ENCODE measurements at places on chromosomes 16 and 17.

GRCh38 chr16:1458977-1459341 is 14.6 kb upstream of the CCDC154 start:
- no peak for DNase-seq

DNA sequence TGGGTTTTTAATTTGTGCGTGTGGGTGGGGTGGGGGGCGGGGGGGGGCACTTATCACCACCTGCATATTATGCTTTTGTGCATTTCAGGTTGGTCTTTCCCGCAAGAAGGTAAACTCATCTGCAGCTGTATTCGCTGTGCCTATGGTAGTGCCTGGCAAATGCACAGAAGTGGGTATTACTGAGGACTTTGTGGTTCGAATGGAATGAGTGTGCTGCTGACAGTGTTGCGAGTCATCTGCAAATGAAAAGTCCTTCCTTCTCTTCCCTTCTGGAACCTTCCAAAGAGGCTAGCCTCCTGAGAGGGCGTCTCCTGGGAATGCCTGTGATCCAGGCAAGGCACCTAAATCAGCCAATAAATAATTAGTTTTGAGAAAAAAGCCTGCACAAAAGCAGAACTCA is 532.9 kb downstream of the MAF start:
- no peak for DNase-seq

DNA sequence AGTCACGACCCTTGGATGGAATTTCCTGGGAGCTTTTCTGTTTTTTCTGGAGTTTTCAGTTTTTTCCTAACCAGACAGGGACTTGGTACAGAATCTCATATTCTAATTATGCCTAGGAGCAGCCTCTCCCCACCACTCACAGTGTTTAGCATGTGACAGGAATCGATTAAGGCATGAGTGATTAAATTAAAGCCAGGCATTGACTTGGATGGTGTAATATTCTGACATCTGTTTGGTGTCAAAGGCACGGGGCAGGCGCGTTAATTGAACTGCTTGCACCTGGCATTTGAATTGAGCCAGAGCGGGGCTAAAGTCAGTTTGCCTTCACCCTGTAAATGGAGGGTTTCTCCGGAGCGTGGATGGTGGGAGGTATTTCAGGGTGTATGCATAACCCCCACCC is 11.9 kb downstream of the MAPT start:
- DNase-seq = no peak

DNA sequence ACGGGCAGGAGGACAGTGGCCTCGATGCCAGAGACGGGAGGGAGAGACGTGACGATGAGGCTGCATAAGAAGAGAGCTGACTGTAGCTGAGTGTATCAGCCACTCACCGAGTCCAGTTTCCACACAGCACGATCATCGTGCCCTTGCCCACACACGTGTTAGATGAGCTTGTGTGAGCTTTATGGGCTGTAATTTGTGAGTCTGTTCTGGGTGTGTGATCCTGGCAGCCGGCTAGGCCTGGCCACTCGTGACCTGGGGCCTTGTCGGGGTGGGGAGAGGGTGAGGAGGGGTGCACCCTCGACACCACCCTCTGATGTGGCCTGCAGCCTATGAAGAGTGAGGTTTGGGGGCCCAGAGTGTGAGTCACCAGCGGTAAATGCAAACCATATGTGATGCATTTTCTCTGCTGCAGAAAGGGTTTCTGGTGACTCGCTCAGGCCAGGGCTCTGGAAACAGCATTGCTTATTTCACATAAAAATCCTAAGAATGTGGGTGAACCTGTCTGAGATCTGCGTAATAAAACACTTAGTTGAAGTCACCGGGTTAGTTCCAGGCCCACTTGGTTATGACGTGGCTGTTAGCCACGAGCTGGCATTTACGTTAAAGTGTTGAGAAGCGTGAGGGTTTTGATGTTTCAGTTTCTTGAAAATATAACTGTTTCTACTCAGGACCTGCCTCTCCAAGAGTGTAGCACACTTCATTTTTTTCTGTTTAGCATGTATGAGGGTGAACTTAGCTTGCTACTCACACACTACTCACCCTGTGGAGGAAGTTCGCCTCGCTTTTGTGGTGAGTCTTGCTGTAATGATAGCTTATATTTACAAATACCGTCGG is 4.2 kb downstream of the METRNL start:
- DNase-seq = peak; percentile 49

DNA sequence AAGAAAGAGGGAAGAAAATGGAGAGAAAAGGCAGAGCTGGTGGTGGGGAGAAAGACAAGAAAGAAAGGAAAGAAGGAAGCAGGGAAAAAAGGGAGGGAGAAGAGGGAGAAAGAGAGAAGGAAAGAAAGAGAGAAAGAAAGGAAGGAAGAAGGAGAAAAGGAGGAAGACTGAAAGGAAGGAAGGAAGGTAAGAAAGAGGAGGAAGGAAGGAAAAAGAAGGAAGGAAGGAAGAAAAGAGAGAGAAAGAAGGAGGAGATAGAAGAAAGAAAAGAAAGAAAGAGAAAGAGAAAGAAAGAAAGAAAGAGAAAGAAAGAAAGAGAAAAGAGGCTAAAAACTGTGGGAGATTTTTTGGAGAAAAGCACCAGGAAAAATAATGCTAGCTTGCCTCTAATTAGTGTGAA is 561.4 kb upstream of the GOT2 start:
- DNase-seq = no peak

- no peak for DNase-seq
Measured at GRCh38 chr16:62821824-62822223, 785.6 kb upstream of the CDH8 start.

DNA sequence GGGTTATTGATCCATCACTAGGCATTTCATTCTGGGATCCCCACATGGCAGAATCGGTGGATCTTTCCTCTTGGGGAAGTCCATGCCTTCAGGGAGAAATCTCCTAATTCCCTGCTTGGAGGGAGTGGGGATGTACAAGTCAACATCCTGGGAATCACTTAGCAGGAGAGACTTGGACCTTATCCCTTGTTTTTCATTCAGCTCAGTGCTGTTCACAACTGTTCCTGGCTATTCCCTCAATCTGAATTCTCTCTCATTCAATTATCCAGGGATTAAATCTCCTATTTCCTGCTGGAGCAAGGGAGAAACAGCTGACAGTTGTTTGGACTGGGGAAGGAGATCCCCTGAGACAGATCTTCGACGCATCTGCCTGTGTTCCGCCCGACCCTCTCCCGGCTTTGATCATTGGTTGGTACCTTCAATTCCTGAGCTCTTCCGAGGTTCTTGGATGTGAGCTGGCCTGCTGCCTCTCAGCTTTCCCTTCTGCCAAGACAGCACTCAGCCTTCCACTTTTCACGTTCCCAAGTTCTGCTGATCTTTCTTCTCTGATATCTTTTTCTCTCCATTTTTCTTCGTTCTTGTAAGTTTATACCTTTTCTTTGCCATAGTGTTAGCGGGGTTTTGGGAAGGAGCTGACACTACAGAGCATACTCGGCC is 115.4 kb upstream of the GNAO1 start:
- DNase-seq = no peak

- no peak for DNase-seq
Measured at GRCh38 chr16:71425746-71426068, 16.1 kb downstream of the TLE7 start.

DNA sequence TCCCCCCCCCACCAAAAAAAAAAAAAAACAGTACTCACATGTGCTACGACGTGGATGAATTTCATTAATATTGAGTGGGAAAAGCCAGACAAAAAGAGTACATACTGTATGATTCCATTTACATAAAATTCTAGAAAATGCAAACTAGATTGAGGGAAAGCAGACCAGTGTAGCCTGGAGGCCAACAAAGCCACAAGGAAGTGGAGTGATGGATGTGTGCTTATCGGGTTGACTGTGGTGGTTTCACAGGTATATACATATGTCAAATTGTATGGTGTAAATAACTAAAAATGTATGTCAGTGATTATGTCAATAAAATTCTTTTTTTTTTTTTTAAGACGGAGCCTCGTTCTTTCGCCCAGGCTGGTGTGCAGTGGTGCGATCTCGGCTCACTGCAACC is 1.9 kb upstream of the PLD6 start:
- DNase-seq = no peak

- DNase-seq = no peak
Measured at GRCh38 chr16:54454616-54455015, 168.0 kb upstream of the IRX3 start.

GRCh38 chr16:9545522-9546437 is 454.3 kb downstream of the HAPSTR1 start:
- DNase-seq = no peak

DNA sequence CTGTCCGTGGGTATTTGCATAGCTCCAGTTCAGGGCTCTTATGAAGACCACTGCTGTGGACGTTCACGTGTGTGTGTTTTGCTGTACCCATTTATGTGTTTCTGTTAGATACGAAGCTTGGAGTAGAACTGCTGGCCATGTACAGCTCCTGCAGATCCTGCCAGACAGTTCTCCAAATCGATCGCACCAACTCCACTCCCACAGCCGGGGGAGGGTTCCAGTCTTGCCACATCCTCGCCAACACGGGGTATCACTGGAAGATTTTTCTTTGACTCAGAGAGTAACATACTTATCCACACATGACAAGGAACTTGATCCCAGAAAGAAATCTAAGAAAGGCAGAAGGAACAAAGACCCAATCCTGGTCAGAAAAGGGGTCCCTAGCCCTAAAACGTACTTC is 37.4 kb downstream of the TMEM186 start:
- DNase-seq = no peak

GRCh38 chr16:450785-451512 is 25.5 kb downstream of the RAB11FIP3 start:
- DNase-seq = no peak

GRCh38 chr16:1042866-1043265 is 29.7 kb upstream of the SSTR5 start:
- no peak for DNase-seq

DNA sequence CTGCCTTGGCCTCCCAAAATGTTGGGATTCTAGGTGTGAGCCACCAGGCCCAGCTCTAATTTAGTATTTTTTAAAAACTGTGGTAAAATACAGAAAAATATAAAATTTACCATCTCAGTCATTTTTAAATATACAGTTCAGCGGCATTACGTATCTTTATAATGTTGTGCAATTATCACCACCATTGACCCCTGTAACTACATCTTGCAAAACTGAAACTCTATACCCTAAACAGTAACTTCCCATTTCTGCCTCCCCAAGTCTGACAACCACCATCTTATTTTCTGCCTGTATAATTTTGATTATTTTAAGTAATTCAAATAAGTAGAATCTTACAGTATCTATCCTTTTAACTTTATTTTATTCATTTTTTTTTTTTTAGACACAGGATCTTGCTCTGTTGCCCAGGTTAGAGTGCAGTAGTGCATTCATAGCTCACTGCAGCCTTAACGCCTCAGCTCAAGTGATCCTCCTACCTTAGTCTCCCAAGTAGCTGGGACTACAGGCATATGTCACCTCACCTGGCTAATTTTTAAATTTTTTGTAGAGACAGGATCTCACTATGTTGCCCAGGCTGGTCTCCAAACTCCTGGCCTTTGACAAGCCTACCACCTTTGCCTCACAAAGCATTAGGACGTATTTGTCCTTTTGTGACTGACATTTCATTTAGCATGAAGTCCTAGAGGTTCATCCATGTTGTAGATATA is 10.9 kb upstream of the GGA2 start:
- DNase-seq = no peak

DNA sequence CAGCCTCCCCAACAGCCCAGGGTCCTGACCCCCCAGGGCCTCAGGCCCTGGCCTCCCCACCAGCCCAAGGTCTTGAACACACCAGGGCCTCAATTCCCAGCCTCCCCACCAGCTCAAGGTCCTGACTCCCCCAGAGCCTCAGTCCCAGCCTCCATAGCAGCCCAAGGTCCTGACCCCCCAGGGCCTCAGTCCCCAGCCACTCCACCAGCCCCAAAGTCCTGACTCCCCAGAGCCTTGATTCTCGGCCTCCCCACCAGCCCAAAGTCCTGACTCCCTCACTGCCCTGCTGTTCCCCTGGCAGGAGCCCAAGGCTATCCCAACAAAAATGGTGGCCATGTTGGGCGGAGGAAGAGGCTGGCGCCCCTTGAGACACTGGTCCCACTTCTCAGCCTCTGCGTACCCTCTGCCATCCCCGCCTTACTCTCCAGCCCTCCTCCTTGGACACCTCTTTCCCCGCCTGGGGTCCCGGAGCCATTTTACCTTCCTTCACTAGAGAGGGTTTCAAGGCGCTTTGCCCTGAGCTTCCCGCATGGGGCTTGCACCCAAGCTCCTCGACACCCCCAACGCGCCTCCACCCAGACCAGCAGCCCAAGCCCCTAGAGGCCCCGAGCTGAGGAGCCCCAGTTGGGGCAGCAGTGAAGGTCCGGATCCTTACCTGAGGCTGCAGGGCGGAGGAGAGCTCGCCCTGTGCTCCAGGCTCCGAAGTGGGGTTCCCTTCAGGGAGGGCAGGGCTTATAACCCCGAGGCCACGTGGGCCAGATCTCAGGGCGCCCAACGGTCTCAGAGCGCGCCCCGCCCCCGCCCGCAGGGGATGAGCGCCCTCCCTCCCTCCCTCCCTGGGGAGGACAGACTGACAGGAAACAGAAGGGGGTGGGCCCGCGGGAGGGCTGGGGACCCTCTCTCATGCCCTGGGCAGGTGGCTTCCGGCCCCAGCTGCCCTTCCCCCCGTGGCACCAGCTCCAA is 3.5 kb upstream of the TSPOAP1 start:
- DNase-seq = peak; percentile 95

GRCh38 chr17:77271411-77271810 is 130.6 kb downstream of the SEC14L1 start:
- DNase-seq = no peak

- DNase-seq = no peak
Measured at GRCh38 chr16:19883296-19883965, 1.2 kb downstream of the GPRC5B start.

- DNase-seq = no peak
Measured at GRCh38 chr16:50154420-50154950, 1.4 kb downstream of the TENT4B start.

- peak; percentile 21 for DNase-seq
Measured at GRCh38 chr16:89890200-89890599, 16.8 kb downstream of the TCF25 start.

DNA sequence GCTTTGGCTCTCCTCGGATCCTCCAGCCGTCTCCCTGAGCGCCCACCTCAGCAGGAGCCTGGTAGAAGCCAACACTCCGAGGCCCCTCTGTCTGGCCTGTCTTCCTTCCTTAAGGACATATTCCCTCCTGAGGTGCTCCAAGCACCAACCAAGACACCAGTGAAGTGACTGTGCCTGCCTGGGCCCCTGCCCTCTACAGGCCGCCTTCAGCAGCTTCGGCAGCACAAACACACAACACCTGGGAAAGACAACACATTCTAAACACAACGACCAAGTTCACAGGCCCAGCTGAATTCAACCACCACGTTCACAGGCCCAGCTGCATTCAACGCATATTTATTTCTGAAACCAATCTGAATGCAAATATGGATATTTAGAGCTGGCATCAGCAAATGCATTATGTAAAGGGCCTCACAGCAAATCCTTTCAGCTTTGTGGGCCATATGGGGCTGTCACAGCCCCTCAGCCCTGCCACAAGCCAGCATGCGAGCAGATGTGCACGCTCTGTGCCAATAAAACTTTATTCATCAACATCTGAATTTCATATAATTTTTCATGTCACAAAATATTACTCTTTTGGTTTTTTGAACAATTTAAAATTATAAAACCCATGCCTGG is 12.2 kb downstream of the GALNS start:
- DNase-seq = no peak

GRCh38 chr16:69078073-69078472 is 27.4 kb upstream of the HAS3 start:
- DNase-seq = no peak

Measured in stimulated activated CD4-positive, alpha-beta T cell treated with anti-CD3 and anti-CD28 coated beads, Interleukin-4, amount 100 ng/mL, for 4 hours (primary cell).